ENCODE measurements at places on chromosomes 1 and 21. TPM values are rescaled to one million over a fixed set of nuclear protein-coding genes. Genes with fewer than 3 reads are reported as not detected.

- DNase-seq, result no peak
These were observed 23.2 kb downstream of the HAO2 start for GRCh38 chr1:119391749-119392148.

Gene XKR8
- 1.7 TPM for total RNA-seq

Gene FYB2
- total RNA-seq, result not detected

Gene TSPEAR
- total RNA-seq, result not detected

DNA sequence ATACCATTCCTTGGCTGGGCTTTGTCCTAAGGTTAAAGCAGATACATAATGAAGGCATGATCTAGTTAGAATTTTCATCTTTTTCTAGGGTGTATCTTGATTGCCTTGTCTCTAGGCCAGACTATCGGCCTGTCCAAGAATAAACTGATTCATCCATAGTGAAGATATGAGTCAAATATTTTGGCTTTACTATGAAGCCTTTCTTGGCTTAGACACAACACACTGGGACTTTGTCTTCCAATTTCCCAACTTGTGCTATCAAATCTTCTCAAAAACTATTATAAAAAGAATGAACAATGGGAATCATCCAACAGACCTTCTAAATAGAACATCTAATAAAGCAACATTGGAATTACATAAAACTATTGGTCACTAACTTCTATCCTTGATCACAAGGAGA is 64.8 kb downstream of the WARS2 start:
- peak; percentile 27 for DNase-seq

DNA sequence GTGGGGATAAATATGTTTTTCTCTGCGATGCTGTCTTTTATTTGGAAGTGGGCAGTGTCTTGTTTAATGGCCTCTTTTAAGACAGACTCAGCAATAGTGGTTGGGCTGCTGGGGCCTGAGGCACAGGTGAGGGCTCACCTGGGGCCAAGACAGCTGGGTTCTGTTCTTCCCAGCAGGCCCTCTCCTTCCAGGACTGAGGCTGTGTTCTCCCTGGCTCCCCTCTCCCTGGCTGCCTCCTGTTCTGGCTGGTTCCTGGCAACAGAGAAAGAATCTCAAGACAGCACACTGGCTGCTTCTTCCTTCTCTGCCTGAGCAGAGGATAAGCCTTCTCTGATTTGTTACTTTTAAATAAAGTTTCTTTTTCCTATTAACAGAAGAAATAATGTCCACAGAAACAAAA is 7.4 kb upstream of the GRHL3 start:
- no peak for DNase-seq

GRCh38 chr1:151131701-151132334 is 14.6 kb downstream of the SEMA6C start:
- DNase-seq, result no peak

- DNase-seq, result peak; percentile 54
These were observed 139.7 kb upstream of the ARHGEF16 start for GRCh38 chr1:3314491-3315381.

GRCh38 chr1:218600968-218601367 is 255.8 kb downstream of the TGFB2 start:
- no peak for DNase-seq

DNA sequence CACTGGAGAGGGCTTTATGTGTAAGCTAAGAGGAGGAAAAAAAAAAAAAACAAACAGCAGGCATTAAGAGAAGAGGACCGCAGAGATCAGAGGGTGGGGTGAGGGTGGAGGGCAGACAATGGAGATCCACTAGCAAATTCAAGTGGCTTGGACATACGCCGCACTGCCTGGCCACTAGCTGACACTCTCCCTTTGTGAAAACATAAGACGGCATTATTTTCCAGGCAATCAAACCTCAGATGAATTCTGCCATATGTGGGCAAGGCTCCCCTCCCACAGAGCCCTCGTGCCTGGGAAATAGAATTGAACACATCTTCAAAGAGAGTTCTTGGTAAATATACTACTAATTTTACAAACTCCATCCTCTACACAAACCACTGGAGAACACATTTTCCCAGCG is 53.6 kb downstream of the ERG start:
- DNase-seq, result no peak

DNA sequence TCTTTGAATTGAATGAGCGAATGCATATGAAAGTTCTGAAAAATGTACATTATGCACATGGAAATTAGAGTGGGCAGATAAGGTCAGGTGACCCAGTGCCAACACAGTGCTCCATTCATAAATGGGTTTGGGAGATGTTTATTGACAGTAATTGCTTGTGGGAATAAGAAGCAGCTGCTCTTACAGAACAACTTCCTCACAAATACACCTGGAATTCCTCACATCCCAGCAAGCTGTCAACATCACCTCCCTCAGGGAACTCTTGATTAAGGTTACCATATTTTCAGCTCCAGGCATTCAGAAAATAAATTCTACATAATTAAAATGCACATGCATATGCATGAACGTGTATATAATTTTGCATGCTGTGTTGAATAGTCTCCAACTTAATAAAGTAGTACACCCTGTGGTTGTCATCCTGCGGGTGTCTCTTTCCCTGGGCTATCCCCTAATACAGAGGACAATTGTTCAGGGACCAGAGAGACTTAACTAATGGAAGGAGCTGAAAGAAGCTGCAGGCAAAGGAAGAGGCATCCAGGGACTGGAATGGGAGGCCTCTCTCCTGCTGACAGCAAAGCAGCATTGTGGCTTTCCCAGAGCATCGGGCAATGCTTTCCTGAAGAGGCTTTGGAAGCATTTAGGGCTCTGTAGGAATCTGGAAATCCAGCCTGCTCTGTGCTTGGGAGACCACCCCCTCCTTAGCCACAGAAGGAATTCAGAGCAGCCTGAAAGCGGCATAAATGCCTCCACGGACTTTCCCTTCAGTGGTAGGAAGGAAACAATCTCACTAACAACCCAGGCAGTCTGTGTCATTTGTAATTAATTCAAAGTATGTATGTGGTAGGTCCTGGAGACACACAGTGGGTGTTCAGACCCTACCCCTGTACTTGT is 55.2 kb upstream of the GNG12 start:
- DNase-seq, result peak; percentile 78

Data from Daoy (cell line).